ENCODE measurements at places on chromosomes 12 and 14.

GRCh38 chr12:103503546-103504480 is 8.0 kb upstream of the C12orf42 start:
- no peak for DNase-seq

GRCh38 chr14:66974397-66975025 is 214.7 kb upstream of the GARIN2 start:
- DNase-seq, result no peak

DNA sequence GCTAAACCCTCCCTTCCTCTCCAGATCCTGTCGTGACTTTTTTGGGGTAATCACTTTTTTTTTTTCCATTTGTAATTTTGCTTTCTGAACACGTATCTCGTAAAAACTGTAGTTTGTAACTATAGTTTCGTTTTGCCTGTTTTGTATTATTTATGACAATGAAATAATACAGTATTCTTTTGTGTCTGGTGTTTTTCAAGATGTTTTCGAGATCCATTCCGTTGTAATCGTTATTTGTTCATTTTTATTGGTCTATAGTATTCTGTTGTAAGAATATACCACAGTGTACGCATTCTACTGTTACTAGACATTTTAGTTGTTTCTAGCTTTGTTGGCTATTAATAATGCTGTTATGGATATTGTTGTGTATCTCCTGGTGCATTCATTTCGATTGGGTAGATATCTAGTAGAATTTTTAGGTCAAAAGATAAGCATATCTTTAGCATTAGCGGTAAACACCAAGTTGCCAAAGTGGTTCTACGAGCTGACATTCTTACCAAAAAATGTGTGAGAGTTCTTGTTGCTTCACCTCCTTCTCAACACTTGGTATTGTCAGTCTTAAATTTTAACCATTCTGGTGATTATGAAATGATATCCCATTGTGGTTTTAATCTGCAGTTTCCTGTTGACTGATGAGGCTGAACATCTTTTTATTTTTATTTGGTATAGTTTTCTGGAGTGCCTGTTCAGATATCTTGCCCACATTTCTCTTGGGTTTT is 92.3 kb upstream of the EVL start:
- no peak for DNase-seq

- DNase-seq, result no peak
These were observed 73.8 kb upstream of the RIN3 start for GRCh38 chr14:92439537-92440344.

DNA sequence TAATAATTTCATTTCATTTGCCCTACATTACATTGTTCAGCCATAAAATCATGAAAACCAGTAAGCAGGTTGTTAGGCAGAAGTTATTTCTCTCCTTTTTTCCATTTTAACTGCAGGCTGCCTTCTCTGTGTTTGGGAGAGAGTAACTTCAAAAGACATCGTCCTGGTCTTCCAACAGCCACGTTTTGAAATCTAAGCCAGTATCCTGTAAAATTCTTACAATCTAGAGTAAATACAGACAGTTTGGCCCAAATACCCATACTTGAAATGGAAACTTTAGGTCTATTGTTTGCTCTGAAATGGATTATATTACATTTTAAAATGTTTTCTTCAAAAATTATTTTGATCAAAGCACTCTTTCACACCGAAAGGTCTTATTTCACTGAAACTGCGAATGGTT is 66.1 kb upstream of the SLCO1C1 start:
- DNase-seq, result no peak

DNA sequence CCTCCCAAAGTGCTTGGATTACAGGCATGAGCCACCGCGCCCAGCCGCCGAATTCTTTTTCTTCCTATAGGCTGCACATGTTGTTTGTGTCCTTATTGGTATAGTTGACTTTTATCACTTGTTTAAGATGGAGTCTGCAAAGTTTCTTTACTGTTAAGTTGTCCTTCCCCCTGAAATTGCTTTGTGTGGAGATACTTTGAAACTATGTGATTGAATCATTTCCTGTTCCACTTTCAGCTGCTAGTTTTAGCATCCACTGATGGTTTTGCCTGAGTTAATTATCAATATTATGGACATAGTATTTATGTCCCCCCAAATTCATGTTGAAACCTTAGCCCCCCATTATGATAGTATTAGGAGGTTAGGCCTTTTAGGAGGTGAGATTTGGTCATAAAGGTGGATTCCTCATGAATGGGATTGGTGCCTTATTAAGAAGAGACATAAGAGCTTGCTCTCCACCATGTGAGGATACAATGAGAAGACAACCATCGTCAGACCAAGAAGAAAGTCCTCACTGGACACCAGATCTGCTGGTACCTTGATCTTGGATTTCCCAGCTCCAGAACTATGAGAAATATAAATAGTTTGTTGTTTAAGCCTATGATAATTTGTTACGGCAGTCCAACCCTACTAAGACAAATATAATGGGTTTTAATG is 34.9 kb downstream of the PPHLN1 start:
- DNase-seq, result no peak

- no peak for DNase-seq
These were observed 3.1 kb upstream of the IGF1 start for GRCh38 chr12:102483466-102483865.

DNA sequence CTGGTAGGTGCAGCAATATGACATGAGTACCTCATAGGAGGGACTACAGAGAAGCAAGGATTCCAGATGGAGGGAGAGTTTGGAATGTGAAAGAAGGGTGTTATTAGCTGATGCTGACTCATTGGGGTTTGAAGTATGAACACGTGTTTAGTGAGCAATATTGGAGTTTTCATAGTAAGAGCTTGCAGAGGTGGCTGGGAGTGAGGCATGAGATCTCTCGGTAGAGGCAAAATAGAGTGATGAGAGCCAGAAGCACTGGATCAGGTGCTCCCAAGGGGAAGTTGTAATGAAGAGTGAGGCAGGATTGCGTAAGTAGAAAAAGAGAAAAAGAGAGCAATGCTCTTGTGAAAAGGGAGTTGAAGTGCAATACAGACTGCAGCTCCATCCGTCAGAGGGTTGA is 42.1 kb downstream of the MGST1 start:
- peak; percentile 50 for DNase-seq

DNA sequence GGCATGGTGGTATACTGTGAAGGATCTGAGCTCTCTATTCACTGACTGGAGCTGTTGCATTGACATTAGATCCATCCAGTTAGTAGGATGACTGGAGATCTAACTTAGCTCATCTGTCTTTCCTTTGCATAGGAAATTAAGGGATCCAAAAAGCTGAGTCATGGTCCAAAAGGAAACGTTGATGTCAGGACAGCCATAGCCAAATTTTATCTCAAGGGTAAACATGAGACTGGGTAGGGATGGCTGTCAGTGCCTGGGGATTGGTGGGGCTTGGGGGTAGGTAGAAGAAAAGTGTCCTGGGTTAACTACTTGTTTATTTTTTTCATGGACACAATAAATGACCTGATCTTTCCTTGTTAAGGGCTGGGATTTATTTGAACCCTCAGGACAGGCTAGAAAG is 4.6 kb downstream of the FAM177A1 start:
- peak; percentile 40 for DNase-seq

DNA sequence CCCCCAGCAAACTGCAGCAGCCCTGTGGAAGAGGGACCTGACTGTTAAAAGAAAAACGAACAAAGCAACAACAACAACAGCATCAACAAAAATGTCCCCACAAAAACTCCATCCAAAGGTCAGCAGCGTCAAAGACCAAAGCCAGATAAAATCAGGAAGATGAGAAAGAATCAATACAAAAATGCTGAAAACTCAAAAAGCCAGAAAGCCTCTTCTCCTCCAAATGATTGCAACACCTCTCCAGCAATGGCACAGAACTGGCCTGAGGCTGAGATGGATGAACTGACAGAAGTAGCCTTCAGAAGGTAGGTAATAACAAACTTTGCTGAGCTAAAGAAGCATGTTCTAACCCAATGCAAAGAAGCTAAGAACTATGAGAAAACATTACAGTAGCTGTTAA is 45.4 kb upstream of the PPP4R3A start:
- no peak for DNase-seq

- DNase-seq, result no peak
These were observed 4.7 kb upstream of the C1R start for GRCh38 chr12:7096979-7097378.

DNA sequence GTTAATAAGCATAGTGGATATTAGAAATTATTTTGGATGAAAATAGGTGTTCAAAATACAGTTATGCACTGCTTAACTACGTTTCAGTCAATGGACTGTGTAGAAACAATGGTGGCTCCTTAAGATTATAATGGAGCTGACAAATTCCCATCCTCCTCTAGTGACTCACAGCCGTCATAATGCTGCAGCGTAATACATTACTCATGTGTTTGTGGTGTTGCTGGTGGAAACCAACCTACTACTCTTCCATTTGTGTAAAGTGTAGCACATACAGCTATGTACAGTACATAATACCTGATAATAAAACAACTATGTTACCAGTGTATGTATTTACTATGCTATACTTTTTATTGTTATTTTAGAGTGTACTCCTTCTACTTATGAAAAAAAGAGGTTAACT is 111.2 kb upstream of the TMCC3 start:
- DNase-seq, result peak; percentile 82

DNA sequence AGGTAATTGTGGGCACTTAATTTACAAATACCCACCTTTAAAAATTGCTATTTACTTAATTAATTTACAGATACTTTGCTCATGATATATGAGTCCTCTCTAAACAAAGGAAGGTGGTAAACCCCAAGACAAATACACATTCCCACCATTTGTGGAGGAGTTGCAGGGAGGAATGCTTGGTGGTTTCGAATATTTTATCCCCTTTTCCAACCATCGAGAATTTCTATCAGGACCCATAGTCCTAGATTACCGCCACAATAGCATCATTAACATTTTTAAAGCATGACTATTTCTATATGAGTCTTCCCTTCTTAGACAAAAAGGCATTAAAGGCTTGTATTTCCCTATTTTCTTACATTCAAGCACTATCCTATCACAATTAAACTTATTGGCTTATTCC is 34.2 kb upstream of the PLEKHA5 start:
- DNase-seq, result no peak

DNA sequence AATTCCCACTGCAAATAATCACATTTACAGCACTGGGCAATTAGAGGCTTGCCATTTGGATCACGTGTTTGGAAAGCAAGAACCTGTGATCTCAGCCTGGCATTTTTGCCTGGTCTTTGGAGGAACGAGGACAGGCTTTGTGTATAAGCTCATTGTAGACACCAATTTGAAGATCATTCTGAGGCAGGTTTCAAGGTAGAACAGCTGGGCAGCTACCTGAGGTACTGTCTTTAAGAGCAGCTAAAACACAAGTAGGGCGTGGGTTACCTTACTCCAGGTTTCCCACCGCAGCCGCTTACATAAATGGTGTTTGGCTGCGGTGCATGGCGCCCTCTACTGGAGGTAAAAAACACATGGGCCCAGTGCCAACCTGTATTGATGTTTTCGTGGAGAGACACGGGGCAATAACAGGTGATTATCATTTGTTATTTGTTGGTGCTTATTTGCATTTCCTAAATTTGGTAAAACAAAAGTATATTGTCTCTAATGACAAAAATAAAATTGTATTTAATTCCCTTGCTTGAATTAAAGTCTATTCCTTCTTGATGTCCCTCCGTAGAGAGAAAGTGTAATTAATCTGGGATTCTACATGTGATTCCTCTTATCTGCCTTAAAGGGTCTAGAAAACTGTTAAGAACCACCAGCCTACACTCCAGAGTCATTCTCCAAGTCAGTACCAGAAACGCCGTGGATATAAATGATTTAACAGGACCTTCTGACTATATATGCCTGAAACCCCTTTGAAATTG is 69.7 kb downstream of the SVOP start:
- DNase-seq, result peak; percentile 49

GRCh38 chr14:22538671-22539228 is 50.3 kb downstream of the DAD1 start:
- DNase-seq, result no peak

GRCh38 chr12:44581642-44582242 is 294.4 kb downstream of the NELL2 start:
- no peak for DNase-seq

- DNase-seq, result no peak
These were observed 18.8 kb downstream of the SLC35F4 start for GRCh38 chr14:57847096-57847495.

GRCh38 chr12:46977871-46978375 is 101.5 kb upstream of the PCED1B start:
- no peak for DNase-seq

DNA sequence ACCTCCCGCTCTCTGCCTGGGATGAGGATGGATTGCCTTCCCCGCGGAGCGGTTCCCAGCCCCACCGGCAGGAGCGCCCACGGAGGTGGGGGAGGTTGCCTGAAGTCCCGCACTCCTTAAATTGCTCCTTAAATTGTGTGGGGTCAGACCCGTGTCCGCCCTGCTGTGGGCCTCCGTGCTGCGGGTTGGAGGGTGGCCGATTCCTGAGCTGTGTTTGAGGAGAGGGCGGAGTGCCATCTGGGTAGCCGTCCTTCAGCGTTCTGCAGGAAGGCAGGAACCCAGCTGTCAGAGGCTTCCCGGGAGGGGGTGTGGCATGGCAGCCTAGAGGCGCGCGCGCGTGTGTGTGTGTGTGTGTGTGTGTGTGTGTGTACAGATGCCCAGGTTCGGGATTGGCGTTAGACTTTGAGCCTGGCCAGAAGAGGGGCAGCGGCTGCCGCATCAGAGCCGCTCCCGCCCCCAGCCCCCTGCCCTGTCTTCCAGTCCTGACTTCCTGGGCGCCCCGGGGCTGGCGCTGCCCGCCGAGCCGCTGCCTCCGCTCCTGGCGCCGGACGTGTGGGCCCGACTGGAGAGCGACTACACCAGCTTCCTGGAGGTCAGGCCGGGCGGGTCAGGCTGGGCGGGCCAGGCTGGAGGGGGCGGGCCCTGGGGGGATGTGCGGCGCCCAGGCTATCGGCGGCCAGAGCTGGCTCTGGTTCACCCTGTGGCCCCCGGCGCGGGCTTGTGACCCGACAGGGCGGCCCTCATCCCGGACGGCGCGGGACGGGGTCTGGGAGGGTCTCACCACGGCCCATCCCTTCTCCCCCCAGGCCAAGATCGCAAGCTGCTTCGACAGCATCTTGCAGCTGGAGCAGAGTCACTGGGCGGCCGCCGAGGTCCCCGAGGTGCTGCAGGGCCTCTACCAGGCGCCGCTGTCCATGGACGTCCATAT is 9.2 kb downstream of the EXOC3L4 start:
- DNase-seq, result peak; percentile 57

DNA sequence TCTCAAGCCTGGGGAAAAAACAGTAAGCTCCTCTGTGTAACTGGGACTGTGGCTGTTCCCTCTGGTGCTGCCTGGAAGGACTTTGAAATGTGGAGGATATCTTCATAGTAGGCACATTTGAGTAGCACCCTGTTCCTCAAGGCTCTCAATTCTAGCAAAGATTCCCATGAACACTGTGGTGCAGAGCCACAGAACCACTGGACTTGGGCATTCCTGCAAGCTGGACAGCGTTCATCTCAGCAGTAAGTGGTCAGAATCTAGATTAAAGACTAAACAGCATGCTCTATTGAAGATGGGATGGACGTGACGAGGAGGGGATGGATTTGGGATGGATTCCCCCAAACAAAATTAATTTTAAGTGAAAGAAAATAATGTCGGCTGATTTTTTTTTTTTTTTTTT is 9.4 kb upstream of the YBX3 start:
- DNase-seq, result no peak

- no peak for DNase-seq
These were observed 169.1 kb downstream of the SLC5A8 start for GRCh38 chr12:101040936-101041335.

- peak; percentile 35 for DNase-seq
These were observed 393.3 kb upstream of the RPL10L start for GRCh38 chr14:47044841-47045240.

- DNase-seq, result no peak
These were observed 118.6 kb downstream of the DICER1 start for GRCh38 chr14:95038521-95039250.

Measured in H4 (cell line).